GM23248 (cell line): ENCODE measurements at places on chromosomes 4 and X.

DNA sequence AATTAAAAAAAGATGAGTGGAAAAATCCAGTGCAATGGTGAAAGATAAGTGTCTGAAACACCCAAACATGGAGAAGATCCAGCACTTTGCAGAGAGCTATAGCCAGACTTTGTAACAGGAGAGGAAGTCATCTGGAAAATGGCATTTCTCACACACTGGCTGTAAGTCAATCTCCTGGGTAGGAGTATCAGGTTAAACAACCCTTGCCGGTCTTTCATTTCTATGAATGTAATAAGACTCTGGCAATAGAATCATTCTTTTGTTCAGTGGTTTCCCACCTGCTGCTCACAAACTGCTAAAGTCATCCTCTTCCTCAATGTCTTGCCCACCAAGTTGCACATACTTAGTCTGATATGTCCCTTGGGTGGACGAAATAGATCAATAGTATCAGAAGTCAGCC lies 94.0 kb upstream of the ATP8A1 start:
- no peak for DNase-seq

DNA sequence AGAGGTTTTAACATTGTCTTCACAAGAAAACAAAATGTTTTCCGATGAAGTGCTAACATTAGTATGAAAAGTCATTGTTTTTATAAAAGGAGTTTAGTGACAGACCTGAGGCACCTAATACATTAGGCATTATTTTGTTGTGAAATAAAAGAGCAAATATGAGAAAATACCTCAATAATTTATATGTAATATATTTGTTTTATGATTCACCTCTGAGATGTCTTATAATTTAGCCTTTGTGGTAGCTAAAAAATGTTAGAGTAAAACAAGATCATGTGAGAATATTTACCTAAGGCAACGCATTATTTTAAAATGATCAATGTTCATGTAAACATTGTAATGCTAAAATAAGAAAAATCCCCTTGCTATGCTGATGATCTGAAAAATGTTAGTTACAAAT lies 100.9 kb upstream of the WDFY3 start:
- no peak for DNase-seq

- no peak for DNase-seq
These were observed 20.2 kb downstream of the FAT4 start for GRCh38 chr4:125334926-125335325.

DNA sequence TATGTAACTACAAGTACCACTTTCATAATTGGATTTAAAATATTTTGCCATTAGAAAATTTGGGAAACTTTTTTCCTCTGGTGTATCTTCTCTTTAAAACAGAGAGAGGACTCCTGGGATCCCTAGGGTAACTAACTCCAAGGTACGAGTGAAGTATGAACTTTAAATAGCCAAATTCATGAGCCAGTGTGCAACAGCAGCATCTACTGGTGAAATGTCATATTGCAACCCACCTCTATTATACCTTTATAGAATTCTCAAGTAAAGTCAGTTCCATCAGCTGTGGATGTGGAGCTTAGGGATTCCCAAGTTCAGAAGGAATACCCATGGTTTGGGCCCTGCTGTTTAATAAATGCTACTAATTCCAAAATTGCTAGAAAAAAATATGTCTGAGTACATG lies 282.7 kb upstream of the TAPT1 start:
- DNase-seq: peak; percentile 22

GRCh38 chrX:80511969-80512760 lies 91.9 kb downstream of the TENT5D start:
- DNase-seq: peak; percentile 0

- no peak for DNase-seq
These were observed 25.6 kb downstream of the PNMA6E start for GRCh38 chrX:153375571-153375970.

GRCh38 chr4:133150486-133151340 lies 1.6 kb downstream of the PCDH10 start:
- DNase-seq: peak; percentile 4

GRCh38 chr4:24160358-24160757 lies 270.5 kb upstream of the PPARGC1A start:
- no peak for DNase-seq

DNA sequence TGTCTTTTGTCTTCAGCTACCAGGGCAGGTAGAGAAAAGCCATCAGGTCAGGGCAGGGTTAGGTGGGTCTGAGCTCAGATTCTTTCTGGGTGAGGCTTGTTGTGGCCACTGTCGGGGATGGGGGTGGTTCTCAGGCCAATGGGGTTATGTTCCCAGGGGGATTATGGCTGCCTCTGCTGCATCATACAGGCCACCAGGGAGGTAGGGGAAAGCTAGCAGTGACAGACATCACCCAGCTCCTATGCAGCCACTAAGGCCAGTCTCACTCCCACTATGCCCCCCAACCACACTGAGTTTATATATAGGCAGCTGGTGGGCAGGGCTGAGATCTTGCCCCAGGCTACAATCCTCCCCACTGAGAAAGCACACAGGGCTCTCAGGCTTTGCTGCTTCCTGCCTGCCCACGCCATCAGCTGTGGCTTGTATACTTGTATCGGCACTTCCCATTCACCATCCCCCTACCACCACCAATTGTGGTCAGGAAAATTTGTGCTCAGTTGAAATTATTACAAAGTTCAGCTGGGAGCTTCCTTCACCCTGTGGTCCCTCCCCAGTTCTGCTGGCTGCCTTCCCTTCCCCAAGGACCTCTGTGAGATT lies 72.6 kb upstream of the PTPN13 start:
- no peak for DNase-seq

- DNase-seq: no peak
These were observed 2.2 kb downstream of the UGT2B7 start for GRCh38 chr4:69098470-69098869.

GRCh38 chrX:13885591-13885990 lies 68.7 kb upstream of the GPM6B start:
- DNase-seq: no peak

DNA sequence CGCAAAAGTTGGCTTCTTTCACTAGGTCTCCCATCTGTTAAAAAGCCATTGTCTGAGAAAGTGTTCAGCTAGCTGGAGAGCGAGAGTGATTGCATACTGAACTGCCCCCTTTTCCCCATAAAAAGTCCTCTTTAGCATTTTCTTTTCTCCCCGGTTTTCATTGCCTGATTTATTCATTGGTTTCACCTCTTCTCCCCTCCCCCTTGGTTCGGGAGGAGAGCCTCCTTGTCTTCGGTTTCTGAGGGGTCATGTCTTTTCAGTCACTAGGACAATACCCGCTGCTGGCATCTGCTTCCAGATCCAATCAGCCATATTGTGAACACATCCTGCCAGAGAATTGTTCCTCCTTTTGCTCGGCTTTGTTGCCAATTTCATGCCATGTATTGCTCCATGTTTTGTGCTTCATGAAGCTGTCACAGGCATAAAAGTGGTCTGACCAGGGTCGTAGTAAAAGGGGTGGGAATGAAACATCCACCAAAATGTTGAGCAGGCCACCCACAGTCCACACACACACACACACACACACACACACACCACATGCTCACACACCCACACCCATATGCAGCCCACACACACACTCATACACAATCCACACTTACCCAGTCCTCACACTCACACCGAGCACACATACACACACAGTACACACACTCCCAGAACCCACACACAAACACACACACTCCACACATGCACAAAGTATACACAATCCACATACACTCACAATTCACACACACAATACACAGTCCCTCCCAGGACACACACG lies 136.0 kb downstream of the NKX6-1 start:
- DNase-seq: no peak

DNA sequence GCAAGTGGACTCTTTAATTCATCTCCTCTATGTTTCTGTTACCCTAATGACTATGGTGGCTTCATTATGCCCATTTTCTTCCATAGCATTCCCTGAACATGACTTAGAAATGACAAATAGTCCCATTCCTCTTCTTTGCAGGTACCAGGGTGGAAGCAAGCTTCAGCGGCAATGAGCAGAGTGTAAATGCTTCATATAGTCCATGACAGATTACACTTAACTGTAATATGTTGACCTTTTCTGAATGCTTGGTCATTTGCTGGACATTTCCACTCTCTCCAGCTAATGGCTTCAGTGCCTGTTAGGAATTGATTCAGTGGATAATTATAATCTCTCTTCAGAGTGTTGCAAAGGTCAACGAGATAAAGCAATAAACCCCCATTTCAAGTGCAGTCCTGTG lies 129.7 kb upstream of the PRPS2 start:
- DNase-seq: no peak

- peak; percentile 32 for DNase-seq
These were observed 1402.4 kb downstream of the FAM133A start for GRCh38 chrX:95076449-95076848.
